ENCODE measurements at places on chromosomes 13 and 19.

DNA sequence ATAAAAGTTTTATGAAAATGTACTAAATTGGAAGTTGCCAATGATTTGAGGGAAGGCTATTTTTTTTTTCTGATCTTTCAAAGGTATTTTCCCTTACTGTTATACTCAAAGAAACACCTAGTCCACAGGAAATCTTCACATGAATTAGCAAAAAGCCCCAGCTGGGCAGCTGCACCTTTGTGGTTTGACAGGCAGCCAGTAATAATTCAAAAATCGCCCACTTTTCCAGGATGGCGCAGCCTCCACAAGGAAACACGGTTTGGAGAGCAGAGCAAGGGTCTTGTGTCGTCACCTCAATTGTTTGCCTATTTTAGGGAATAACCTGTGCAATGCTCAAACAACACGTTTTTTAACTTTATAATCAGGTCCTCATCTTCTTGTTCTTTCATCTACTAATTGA is 324.9 kb upstream of the GPC6 start:
- DNase-seq: no peak

DNA sequence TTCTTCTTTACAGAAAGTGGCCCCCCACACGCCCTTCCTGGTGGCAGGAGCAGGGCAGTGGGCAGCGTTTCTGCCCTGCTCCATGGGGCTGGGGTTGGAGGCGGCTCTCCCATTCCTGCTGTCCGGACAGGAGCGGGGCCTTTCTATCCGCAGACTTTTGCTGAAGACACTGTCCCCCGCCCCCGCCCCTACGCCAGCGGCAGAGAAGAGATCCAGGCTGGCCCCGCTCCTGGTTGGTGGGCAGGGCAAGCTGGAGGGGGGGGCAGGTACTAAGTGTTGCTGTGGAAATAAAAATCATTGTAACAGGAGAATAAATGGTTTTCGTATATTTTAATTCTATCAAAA is 81.7 kb downstream of the ZNF429 start:
- peak; percentile 82 for DNase-seq

GRCh38 chr13:26011996-26012821 is 39.6 kb downstream of the SHISA2 start:
- DNase-seq: peak; percentile 9

- DNase-seq: no peak
Observed at GRCh38 chr19:35341565-35342225, 6.0 kb upstream of the FFAR1 start.

DNA sequence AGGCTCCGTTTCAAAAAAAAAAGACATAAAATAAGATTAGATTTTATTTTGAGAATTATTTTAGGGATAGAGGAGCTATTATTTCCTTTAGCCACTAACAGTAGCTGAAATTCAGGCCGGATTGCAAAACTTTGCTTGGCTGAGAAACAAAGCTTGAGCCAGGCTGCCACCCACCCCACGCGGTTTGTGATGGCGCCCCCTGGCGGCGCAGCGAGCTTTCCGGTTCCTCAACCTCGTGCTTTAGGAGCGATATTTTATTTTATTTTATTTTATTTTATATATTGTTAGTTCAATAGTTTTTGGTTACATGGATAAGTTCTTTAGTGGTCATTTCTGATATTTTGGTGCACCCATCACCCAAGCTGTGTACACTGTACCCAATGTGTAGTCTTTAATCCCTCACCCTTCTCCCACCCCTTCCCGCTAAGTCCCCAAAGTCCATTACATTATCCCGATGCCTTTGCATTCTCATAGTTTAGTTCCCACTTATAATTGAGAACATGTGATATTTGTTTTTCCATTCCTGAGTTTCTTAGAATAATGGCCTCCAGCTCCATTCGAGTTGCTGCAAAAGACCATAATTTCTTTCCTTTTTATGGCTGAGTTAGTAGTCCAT is 19.8 kb upstream of the CEACAM4 start:
- peak; percentile 55 for DNase-seq

DNA sequence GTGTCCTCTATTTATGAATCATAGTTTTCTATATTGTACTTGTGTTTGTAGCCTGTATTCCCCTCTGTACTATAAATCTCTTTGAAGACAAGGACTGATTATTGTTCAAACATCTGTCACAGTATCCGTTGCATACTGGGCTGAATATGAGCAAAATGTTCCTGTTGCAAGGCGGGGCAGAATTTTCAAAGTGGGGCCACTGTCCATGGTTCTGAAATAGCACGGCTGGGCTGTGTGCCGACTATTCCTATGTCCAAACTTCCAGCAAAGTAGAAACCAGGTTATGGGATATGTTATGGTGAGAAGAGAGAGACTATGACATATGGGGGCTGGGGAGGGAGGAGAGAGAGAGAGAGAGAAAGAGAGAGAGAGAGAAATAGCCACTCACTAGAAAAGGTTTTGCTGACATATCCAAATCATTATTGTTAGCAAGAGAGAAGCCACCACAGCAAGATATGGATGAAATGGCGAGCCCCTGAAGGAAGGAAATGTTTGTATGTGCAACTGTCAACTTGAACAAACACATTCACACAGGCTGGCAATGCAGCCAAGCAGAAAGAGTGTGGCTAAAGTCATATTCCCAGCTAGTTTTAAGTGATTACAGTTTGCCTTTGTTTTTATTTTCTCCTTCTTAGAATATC is 107.0 kb upstream of the GPR12 start:
- peak; percentile 51 for DNase-seq

DNA sequence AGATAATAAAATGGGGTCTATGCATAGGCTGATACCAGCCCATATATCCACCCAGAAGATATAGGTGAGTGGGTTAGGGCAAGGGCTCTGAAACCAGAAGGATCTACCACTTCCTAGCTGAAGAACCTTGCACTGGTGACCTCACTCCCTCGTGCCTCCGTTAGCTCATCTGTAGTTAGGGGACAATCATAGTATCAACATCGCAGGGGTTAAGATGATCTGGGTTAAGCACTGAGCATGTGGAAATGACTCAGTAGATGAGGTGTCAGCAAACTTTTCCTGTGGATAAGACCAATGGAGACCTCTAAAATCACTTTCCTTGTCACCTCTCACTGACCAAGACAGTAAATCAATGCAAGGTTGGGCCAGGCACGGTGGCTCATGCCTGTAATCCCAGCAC is 30.5 kb downstream of the TNFSF14 start:
- no peak for DNase-seq
